Motor neuron (in vitro differentiated cells): ENCODE measurements at places on chromosomes 7 and 10.

GRCh38 chr10:7193369-7193768 is 217.5 kb downstream of the SFMBT2 start:
- no peak for ATAC-seq

DNA sequence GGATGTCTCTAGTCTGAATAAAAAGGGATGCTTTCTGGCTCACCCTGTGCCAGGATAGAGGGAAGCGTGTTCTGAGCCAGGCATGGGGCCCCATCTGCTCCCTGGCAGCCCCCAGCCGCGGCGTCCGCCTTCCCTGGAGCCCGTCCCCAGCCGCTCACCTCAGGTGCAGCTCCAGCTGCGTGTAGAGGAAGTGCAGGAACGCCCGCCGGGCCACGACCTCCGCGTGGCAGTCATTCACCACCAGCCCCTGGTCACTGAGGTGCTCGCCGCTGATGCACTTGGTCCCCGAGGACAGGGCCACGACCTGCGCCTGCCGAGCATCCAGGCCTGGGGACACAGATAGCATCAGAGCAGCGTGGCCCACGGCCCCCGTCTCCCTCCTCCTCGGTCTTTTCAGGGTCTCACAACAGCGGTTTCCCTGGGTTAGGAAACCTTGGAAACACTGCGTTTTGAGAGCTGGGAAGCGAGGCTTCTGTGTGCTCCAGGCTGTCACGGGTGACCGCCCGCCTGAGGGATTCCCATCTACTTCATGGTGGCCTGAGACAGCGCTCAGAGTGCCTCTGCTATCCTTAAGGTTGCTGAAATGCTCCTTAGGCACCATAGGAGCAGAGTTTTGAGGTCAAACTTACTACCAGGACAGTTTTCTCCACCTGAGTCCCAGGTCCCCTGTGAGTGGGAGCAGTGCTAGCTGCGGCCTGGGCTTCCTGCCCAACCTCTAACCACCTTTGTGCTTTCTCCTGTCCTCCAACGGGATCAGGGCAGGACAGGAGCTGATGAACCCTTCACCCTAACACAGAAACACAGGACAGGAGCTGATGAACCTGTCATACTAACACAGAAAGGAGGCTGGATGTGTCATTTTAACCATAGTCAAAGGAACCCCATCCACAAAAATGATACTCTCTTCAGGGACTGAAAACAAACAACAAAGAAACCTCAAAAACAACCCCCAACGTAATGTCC is 186.1 kb downstream of the WDR37 start:
- no peak for ATAC-seq

DNA sequence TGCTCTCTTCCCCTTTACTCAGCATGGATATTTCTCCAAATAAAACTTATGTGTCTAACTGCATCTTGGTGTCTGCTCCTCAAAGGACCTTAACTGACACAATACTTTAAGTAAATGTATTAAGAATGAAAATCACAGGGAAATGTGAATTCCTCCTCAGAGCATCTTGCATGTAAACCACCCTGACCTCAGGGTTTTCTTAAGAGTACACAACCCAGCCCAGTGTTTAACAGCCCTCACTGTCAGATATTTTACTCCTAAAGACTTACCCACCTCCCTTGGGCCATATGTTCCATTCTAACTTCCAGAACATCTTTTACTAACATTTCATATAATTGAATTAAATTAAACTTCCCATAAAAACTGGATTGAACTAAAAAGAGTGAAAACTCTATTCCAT is 315.3 kb downstream of the HPSE2 start:
- ATAC-seq, result peak; percentile 55

DNA sequence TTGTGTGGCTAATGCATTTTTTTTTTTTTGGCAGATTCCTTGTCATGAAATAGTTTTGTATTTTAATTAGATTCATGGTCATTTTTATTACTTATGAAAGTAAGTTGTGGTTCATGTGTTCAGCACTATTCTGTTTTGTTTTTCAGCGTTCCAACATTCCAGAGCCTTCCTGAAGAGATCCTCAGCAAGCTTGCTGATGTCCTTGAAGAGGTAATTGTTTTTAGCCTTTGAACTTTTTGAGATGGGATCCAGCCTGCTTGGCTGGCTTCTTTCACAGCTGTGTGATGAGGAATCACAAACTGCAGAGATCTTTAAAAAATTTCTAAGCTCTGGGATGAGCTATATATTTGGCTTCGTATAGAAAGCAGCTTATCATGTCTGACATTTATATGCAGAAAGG is 208.0 kb upstream of the CSTF2T start:
- ATAC-seq, result no peak

- ATAC-seq, result no peak
These were observed 9.3 kb downstream of the PCLO start for GRCh38 chr7:83153419-83153818.

DNA sequence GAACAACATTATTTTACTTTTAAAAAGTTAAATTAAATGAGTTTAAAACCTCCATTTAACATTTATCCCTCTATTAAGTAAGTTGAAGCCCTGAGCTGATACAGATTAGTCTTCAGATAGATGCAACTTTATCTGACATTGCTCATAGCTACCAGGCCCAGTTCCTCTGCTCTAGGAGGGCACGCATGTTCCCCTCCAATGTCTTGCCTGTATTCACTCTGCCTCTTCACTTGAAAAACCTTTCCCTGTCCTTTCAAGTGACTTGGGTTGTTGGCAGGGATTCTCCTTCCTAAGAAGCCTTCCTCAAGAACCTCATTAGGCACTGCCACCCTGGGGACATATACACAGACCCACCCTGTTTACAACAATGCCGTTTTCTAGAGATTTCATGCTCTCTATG is 270.4 kb downstream of the RELN start:
- ATAC-seq, result no peak

GRCh38 chr10:26809973-26810372 is 50.8 kb downstream of the ABI1 start:
- no peak for ATAC-seq

GRCh38 chr7:44645254-44645653 is 38.8 kb downstream of the OGDH start:
- ATAC-seq, result no peak

- no peak for ATAC-seq
These were observed 505.6 kb upstream of the MKI67 start for GRCh38 chr10:128631801-128632241.

GRCh38 chr10:5774987-5775620 is 38.1 kb downstream of the GDI2 start:
- ATAC-seq, result no peak

GRCh38 chr7:129495987-129496386 is 6.3 kb upstream of the SMKR1 start:
- peak; percentile 45 for ATAC-seq

DNA sequence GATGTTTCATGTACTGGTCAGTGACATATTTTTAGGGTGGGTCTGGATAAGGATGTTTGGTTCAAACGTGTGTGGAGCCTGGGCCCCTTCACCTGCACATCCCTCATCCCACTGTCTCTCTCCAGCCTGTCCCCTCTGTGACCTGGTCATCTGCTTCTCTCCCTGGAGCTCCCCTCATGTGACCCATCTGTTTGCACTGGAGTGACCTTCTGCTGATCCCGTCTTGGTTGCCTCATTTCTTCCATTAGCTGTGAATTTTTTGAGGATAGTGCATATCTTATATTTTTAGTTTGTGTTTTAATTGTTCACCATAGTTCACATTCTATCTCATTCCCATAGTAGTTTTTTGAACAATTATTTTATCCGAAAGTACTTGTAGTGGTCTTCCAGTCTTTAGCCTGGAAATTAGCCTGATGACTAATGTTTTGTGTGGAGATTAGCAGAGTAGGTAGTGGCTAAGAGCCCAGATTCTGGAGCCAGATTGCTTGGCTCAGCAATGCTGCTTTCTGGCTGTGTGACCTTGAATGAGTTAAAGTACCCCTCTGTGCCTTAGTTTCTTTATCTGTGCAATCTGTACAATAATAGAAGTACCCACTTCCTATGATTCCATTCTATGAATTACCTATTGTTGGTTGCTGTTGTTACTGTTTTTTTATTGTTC is 224.5 kb downstream of the LRMDA start:
- no peak for ATAC-seq

DNA sequence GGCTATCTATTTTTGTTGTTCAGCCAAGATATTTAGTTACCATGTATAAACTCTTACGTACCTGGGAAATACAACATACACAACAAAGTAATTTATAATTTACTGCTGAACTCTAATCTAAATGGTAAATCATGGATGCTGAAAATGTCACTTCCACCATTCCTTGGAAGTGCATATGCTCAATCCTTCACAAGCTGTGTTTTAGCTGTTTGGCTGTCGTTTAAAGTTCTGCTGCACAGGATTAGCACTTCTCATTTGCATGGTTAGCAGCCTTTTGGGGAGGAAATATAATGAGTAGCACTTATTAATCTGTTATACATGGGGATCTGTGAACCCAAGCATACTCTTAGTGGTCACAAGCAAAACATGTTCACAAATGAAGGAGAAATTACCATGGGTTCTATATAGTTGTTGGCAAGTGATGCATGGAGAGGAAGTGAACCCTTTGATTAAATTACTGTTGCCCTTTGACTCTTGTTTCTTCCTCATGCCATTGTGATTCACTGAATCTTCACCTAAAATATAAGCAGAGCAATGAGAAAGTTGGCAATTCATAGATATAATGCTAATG is 18.5 kb downstream of the PIK3CG start:
- no peak for ATAC-seq

DNA sequence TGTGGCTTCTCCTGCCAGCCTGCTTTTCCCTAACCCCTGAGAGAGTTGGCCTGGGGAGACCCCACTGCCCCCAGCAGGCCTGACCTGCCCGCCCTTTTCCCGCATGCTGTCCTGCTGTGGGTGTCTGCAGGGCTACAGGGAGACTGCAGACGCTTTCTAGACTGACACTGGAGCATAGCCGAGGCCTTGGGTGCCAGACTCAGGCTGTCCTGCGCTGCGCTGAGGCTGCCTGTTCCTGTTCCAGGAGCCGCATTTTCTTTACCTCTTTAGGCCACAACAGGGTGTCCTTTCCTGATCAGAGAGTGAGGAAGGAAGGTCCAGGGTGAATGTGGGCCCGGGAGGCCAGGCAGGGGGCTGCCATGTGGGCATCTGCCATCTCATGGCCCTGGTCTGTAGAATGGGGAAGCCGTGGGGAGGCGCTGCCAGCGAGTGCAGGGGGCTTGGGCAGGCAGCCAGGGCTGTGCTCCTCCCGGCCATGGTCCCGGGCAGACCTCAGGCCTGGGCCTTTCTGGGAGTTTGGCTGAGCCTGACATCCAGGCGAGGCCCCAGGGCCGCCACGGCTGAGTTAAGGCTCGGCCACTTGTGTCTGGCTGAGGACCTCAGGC is 3.6 kb downstream of the PWWP2B start:
- ATAC-seq, result no peak

- no peak for ATAC-seq
These were observed 8.9 kb downstream of the LRMDA start for GRCh38 chr10:75440271-75440793.

GRCh38 chr7:508461-509170 is 11.0 kb downstream of the PDGFA start:
- ATAC-seq, result no peak

GRCh38 chr7:2258661-2259365 is 16.8 kb downstream of the NUDT1 start:
- no peak for ATAC-seq

DNA sequence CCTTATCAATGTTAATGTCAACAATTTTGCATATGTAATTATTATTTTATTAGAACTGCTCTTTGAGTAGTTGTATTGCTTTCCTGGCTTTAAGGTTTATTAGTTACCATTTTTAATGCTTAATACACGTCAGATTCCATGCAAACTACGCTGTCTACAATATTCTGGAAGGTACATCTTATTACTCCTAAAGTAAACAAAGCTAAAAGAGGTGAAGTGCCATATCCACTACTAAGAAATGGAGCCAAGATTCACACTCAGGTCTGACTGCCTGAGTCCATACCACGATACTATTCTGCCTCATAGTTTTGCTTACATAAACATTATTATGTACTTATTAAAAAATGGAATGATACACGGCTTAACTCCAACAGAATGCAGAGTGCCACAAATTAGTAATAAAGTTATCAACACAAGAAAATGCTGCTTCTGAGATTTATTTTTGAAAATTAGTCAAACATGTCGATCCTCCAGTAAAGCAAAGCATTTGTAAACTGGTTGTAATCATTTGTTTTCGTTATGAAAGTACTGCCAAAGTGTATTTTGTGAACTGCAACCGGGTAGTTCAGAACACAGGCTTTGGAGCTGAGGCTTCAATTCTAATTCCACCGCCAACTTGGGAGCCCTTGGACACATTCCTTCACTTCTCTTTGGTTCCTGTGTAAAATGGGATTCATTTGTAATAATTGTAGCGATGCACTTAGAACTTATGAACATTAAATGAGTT is 1.1 kb upstream of the DMTF1 start:
- no peak for ATAC-seq

GRCh38 chr7:96346293-96346953 is 24.5 kb upstream of the SLC25A13 start:
- ATAC-seq, result no peak

DNA sequence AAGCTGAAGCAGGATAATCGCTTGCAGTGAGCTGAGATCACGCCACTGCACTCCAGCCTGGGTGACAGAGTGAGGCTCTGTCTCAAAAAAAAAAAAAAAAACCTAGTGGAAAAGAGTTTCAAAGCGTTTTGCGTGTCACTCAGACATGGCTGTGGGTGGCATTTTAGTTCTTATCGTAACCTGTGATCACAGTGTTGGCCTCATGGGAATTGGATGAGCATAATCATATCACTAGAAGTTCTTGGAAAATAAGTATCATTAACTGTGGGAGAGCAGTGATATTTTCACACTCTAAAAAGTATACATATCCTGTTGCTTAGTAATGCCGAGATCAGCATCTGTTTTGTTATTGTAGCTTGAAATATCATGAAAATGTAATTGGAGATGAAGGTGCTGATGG is 92.6 kb downstream of the CREM start:
- ATAC-seq, result no peak

GRCh38 chr7:86644282-86645224 is 844 bp downstream of the GRM3 start:
- ATAC-seq, result peak; percentile 54

DNA sequence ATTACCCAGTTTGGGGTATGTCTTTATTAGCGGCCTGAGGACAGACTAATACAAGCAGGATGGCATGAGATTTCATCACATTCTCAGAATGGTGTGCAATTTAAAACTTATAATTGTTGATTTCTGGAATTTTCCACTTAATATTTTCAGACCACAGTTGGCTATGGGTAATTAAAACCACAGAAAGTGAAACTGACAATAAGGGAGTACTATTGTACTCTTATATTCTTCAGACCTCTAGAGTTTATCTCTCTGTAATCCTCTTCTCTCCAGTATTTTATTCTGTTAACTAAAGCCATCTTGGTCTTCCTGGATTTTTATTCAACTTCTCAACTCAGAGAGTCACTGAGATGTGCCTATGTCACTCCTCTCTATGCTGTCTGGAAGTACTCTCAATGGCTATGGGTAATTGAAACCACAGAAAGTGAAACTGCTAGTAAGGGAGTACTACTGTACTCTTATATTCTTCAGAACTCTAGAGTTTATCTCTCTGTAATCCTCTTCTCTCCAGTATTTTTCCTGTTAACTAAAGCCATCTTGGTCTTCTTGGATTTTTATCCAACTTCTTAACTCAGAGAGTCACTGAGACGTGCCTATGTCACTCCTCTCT is 118.3 kb downstream of the PPP1R17 start:
- peak; percentile 80 for ATAC-seq
